Heart left ventricle (tissue), 16 donors: ENCODE measurements at places on chromosomes 4 and X. TPM values are rescaled to one million over a fixed set of nuclear protein-coding genes. Genes with fewer than 3 reads are reported as not detected.
A peak's percentile ranks its signal among the peaks of the same experiment; 100 is the strongest.

GRCh38 chr4:74353858-74354257 lies 11.1 kb upstream of the EREG start:
- H3K27ac ChIP-seq, result no peak overlapping the region
- DNase-seq, result no peak
- H3K4me1 ChIP-seq, result no peaks in the 10 kb centered on the region
- no peaks in the 10 kb centered on the region for H3K27me3 ChIP-seq

GRCh38 chrX:69177511-69178162 lies 12.4 kb upstream of the PJA1 start:
- H3K27ac ChIP-seq, result no peak overlapping the region
- no peaks in the 10 kb centered on the region for H3K4me1 ChIP-seq
- no peak for DNase-seq
- no peaks in the 10 kb centered on the region for H3K36me3 ChIP-seq
- H3K27me3 ChIP-seq, result no peaks in the 10 kb centered on the region

DNA sequence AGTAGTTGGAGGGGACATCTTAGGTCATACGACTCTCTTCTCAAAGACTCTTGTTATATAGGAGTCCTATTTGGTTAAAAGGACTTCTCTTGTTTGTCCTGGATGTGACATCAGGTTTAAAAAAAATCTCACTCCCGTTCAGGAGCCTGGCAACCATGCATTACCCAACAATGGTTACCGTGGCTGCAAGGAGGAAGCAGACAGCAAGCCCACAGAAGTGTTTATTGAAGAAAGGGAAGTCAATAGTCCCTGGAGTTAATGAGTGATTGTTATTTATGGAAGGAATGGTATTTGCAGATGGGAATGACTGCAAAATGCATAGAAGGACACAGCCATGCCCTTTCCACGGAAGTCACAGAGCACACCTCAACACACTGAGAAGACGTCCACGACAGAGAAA lies 75.9 kb upstream of the ENPP6 start:
- peaks cover 3% of the 10 kb centered on the region for H3K4me1 ChIP-seq
- no peaks in the 10 kb centered on the region for H3K36me3 ChIP-seq
- H3K27ac ChIP-seq, result no peak overlapping the region
- H3K27me3 ChIP-seq, result no peaks in the 10 kb centered on the region

DNA sequence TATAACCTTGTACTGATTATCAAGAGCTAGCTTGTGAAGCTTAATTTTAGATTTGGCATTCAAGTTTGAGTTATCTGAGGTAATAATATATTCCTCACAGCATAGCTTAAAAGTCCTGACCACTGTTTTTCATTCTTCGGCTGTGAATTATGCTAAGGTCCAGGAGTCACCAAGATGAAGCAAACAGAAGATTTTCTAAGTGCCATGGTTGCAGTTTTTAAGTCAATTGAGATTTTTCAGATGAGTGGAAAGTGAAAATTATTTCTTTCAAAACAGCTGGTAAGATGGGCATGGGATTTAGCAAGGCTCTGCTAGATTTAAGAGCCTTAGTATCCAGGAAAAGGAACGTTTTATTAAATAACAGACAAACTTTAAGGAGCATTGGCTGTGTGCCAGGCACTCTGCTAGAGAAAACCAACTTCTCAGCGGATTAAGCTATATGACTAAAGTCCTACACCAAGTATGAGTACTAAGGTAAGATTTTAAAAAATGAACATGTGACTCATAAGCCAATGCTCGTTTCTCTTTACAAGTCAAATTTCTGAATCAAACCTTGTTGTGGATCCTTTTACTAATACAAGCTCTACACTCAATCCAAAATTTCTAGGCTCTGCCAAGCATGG lies 149.9 kb upstream of the IL15 start:
- H3K4me1 ChIP-seq, result no peaks in the 10 kb centered on the region
- no peak for DNase-seq
- H3K4me3 ChIP-seq, result no peak overlapping the region
- H3K36me3 ChIP-seq, result no peaks in the 10 kb centered on the region
- no peak overlapping the region for H3K27ac ChIP-seq

DNA sequence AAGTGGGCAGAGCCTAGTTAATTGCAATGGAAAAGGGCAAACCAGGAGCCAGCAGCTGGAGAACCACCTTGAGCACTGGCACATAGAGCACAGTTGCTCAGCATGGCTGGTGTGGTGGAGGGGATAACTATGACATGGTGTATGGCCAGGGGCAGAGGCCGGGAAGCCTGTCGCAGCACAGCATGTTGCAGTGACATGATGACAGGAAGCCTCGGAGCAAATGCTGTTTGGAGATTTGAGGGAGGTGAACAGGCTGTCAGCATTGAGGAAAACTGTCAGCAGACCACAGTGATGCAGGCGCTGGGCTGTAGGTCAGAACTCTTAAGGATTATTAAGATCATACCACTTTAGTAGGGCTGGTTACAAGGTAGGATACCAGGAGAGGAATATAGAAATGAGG lies 228.7 kb downstream of the CBR4 start:
- no peak overlapping the region for H3K27ac ChIP-seq
- DNase-seq, result peak; percentile 53

- H3K27ac ChIP-seq, result no peak overlapping the region
- H3K36me3 ChIP-seq, result no peaks in the 10 kb centered on the region
- no peaks in the 10 kb centered on the region for H3K4me1 ChIP-seq
- peaks cover 4% of the 10 kb centered on the region for H3K27me3 ChIP-seq
Observed at GRCh38 chr4:154985673-154986072, 204.6 kb downstream of the RBM46 start.

GRCh38 chr4:5126231-5126630 lies 75.0 kb downstream of the STK32B start:
- no peak for DNase-seq
- no peak overlapping the region for H3K4me3 ChIP-seq
- H3K27ac ChIP-seq, result no peak overlapping the region
- no peaks in the 10 kb centered on the region for H3K4me1 ChIP-seq

DNA sequence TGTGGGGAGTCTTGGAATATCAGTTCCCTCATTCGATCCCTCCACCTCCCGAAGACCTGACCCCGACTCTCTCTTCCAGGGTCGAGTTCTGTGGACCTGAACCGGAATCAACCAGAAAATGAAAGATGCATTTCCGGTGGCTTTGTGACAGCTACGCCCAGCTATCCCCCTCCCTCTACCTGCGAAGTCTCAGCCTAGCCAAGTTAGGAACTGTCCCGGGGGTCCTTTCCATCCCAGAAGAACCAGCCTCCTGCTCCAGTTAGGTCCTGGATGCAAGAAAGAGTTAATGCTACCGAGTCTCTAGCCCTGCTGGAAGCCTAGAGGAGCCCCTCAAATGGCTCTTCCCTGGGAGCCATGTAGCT lies 13.4 kb upstream of the ETDC start:
- H3K27ac ChIP-seq, result no peak overlapping the region
- no peaks in the 10 kb centered on the region for H3K4me1 ChIP-seq
- no peaks in the 10 kb centered on the region for H3K36me3 ChIP-seq
- H3K4me3 ChIP-seq, result peak overlapping the region; percentile 34
- no peaks in the 10 kb centered on the region for H3K27me3 ChIP-seq
- DNase-seq, result no peak

DNA sequence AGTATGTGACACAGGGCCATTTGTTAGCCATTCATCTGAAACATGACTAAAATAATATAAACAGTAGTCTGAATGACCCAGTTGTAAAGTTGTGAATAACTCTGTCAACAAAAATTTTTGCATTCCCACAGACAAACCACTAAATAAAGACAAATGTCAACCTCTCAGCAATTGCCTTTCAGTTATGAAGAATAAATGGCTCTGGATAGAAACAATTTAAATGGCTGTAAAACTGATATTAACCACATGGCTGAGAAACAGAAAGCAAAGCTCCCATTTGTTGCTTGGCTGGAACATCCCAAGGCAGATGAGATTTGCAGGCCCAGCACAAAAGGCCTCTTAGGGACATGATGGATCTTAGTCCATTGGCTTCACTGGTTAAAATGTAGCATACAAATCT lies 296.3 kb downstream of the GALNTL6 start:
- no peaks in the 10 kb centered on the region for H3K4me1 ChIP-seq
- no peaks in the 10 kb centered on the region for H3K27me3 ChIP-seq
- DNase-seq, result no peak
- no peak overlapping the region for H3K4me3 ChIP-seq
- no peaks in the 10 kb centered on the region for H3K36me3 ChIP-seq

GRCh38 chr4:96012687-96013086 lies 172.8 kb downstream of the PDHA2 start:
- H3K27ac ChIP-seq, result no peak overlapping the region
- no peaks in the 10 kb centered on the region for H3K27me3 ChIP-seq
- no peak overlapping the region for H3K4me3 ChIP-seq
- no peaks in the 10 kb centered on the region for H3K4me1 ChIP-seq
- no peaks in the 10 kb centered on the region for H3K36me3 ChIP-seq

GRCh38 chrX:135509885-135510284 lies 10.6 kb upstream of the INTS6L start:
- H3K4me1 ChIP-seq, result no peaks in the 10 kb centered on the region
- no peak overlapping the region for H3K4me3 ChIP-seq
- no peak for DNase-seq
- no peak overlapping the region for H3K27ac ChIP-seq

DNA sequence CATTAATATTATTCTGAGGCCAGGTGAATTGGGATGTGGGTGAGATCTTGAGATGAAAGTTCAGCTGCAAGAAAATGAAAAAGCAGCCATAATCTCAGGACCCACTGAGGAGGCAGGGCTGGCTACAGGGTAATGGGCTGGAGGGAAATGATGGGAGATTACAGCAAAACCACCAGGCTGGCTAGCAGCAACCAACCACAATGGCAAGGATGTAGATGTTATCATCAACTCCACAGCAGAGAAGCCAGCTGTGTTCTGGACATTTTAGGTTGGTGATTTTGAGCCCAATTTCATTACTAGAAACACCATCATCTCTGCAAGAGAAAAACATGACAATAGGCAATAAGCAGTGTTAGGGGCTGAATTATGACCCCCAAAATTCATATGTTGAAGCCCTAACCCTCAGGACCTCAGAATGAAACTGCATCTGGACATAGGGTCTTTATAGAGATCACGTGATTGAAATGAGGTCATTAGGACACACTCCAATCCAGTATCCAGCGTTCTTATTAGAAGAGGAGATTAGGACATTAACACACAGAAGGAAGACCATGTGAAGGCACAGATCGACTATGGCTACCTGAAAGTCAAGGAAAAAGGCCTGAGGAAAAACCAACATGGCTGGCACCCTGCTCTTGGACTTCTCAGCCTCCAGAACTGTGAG lies 139.8 kb upstream of the KIT start:
- no peaks in the 10 kb centered on the region for H3K27me3 ChIP-seq
- no peaks in the 10 kb centered on the region for H3K36me3 ChIP-seq
- no peak overlapping the region for H3K27ac ChIP-seq
- no peaks in the 10 kb centered on the region for H3K4me1 ChIP-seq

DNA sequence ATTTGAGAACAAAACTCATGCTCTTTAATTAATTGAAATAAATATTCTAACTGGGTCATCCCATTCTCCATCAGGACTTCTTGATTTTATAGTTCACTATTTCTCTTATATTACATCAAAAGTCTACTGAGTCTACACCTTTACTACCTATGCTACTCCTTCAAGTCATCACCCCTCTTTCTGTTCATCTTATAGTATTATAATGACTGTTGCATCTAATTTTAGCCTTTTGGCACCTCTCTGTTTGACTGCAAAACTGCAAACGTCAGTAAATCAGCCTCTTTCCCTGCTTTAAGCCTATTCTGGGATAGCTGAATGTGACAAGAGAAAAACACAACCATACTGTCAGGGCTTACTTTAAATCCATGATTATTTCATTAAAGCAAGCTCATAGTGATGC lies 639.1 kb downstream of the GABRG1 start:
- H3K4me1 ChIP-seq, result no peaks in the 10 kb centered on the region
- H3K4me3 ChIP-seq, result no peak overlapping the region
- no peaks in the 10 kb centered on the region for H3K36me3 ChIP-seq
- H3K27ac ChIP-seq, result no peak overlapping the region
- DNase-seq, result no peak

DNA sequence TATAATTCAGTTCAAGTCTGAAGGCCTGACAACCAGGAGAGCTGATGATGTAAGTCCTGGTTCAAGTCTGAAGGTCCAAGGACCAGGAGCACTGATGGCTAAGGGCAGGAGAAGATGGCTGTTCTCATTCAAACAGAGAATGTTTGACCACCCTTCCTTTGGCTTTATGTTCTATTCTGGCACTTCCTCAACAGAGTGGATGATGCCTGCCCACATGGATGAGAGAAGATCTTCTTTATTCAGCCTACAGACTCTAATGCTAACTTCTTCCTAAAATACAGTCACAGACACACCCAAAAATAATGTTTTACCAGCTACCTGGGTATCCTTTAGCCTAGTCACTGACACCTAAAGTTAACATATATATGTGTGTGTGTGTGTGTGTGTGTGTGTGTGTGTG lies 25.6 kb upstream of the IRF2 start:
- no peak overlapping the region for H3K27ac ChIP-seq
- no peak for DNase-seq
- H3K36me3 ChIP-seq, result no peaks in the 10 kb centered on the region
- no peaks in the 10 kb centered on the region for H3K4me1 ChIP-seq
- no peak overlapping the region for H3K4me3 ChIP-seq
- no peaks in the 10 kb centered on the region for H3K27me3 ChIP-seq

GRCh38 chr4:88158489-88159228 lies at the start of gene ABCG2:
TSS of gene ABCG2 (minus strand) at chr4:88158639. CDS start at chr4:88139995, 18,644 bp downstream.
- H3K4me3 ChIP-seq, result peak within 1 kb of the TSS; percentile 66
- H3K4me1 ChIP-seq, result no peaks in the 10 kb centered on the region
- DNase-seq, result peak; percentile 23
- no peaks in the 10 kb centered on the region for H3K36me3 ChIP-seq

GRCh38 chr4:83548151-83548905 lies 12.4 kb downstream of the GPAT3 start:
- DNase-seq, result peak; percentile 81
- peak overlapping the region; percentile 63 for H3K27ac ChIP-seq
- no peaks in the 10 kb centered on the region for H3K27me3 ChIP-seq
- no peaks in the 10 kb centered on the region for H3K36me3 ChIP-seq

Gene MMRN1
- total RNA-seq, result 0.14 TPM

Gene AFAP1
- total RNA-seq, result 16.2 TPM

Gene C4orf50
- 0.05 TPM for total RNA-seq

Gene GPR82
- 0.16 TPM for total RNA-seq

Gene FRMPD4
- 2.7 TPM for total RNA-seq

Gene ADH1A
- not detected for total RNA-seq

Gene ADGRG2
- 1.2 TPM for total RNA-seq

Gene TMEM144
- total RNA-seq, result 17.6 TPM

Gene CXorf49
- total RNA-seq, result not detected
